ENCODE measurements at places on chromosomes 3 and 15.

GRCh38 chr3:37116998-37117397, 57.4 kb downstream of the LRRFIP2 start:
- DNase-seq = no peak

DNA sequence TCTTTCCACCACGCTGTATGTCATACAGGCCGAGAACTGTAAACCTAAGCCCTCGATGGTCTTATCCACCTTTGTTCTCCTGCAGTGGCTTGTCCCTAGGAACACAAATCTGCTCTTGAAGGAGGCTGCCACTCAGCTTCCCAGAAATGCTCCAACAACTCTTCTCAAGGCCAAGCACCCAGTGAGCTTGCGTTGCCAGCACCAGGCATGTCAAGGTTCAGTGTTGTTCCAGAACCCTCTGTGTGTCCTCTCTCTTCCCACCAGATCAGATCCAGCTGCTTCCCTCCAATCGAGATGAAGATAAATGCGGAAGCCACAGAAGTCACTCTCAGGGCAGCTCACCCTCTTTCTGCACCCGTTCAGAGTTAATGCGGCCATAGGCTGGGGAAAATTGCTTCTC, 11.3 kb upstream of the MYZAP start:
- DNase-seq = no peak

- DNase-seq = no peak
These were observed 99.5 kb upstream of the KCNMB2 start for GRCh38 chr3:178436773-178437172.

DNA sequence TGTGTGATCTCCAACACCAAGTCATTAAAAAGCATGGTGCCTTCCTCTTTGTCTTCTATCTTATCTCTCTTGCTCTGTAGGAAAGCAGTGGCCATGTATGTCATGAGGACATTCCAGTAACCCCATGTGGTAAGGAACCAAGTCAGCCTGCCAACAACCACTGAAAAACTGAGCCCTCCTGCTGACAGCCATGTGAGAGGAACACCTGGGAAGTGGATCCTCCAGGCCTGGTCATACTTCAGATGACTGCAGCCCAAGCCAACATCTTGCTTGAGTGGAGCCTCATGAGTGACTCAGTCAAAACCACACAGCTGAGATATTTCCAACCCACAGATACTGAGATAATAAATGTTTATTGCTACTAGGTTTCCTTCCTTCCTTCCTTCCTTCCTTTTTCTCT, 597.3 kb downstream of the ZIC1 start:
- DNase-seq = no peak

DNA sequence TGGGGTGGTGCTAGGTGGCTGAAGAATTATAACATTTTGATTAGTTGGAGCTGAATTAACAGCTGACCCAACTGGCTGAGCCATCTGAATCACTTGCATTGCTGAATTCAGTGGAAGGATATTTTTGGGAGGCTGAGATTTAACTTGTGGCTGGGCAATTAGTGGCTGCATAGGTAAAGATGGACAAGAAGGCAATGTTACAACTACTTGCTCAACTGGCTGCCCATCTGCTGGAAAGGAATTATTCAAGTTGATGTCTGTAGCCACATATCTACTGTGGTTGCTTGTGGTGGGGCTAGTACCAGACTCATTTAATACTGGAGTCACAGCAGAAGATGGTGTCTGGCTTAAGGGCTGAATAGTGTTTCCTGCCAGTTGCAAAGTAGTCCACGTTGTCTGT, 36.4 kb downstream of the USF3 start:
- DNase-seq = no peak

- DNase-seq = no peak
These were observed 31.8 kb upstream of the HES1 start for GRCh38 chr3:194103983-194104751.
